H9 (cell line): ENCODE measurements at places on chromosomes 2 and 18.

- peak; percentile 12 for DNase-seq
Measured at GRCh38 chr2:20150806-20151571, 73.9 kb downstream of the SDC1 start.

DNA sequence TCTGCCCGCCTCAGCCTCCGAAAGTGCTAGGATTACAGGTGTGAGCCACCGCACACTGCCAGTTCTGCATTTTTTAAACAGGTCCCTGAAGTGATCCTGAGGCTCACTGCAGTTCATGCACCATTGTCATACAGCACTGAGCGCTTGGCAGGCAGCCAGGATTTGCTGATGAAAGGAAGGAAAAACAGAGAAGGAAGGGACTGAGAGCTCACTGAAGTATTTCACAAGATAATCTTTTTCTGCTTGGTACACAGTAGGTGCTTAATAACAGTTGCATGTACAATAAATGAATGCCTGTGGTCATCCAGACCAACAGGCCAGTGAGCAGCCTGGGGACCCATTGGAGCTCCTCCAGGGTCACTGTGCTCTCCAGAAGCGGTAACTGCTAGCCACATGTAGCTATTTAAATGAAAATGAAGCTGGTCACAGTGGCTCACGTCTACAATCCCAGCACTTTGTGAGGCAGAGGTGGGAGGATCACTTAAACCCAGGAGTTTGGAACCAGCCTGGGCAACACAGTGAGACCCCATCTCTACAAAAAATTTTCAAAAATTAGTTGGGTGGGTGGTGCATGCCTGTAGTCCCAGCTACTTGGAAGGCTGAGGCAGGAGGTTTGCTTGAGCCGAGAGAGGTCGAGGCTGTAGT, 33.1 kb upstream of the SMAD7 start:
- peak; percentile 46 for DNase-seq

GRCh38 chr2:238239543-238239862, 335 bp downstream of the HES6 start:
- DNase-seq: no peak

DNA sequence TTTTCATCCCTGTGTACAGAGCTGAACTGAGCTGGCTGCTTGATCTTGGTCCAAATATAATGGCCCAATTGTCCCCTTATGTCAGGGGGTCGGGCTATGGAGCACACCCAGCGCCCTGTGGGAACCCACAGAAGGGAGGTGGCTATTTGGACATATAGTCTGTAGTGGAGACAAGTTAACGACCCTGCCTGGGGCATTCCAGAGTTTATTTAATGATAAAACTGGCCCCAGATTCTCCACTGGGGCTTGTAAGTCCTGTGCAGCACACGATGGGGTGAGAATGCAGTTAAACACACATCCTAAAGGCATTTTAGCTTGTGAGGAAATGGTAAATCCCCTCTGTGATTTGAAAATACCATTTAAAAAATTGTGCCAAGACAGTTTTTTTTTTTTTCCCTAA, 72.9 kb downstream of the QPCT start:
- no peak for DNase-seq

DNA sequence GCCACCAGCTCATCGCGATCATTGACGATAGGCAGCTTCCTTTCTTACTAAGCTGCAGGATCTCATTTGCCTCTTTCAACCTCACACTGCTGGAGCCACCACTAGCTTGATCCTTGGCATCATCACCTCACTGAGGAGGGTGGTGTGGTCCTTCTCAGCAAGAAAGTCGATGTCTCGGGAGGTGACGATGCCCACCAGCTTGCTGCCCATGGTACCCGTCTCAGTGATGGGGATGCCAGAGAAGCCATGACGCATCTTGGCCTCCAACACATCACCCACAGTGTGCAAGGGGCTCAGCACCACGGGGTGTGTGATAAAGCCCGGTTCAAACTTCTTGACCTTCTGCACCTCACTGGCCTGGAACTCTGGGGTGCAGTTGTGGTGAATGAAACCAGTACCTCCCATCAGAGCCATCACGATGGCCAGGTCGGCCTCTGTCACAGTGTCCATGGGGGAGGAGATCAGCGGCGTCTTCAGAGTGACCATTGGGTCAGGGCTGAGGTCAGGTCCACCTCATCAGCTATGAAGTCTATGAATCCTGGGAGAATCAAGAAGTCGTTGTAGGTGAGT, 22.5 kb downstream of the CFLAR start:
- DNase-seq: no peak
